Bronchial smooth muscle cell (primary cell): ENCODE measurements at places on chromosomes 3 and 15. TPM values are rescaled to one million over a fixed set of nuclear protein-coding genes. Genes with fewer than 3 reads are reported as not detected.

Gene TPRG1
- total RNA-seq = 0.32 and 0.34 TPM in 2 replicates

Gene CCR3
- 0.09 TPM in 1 of 2 replicates, not detected in the other for total RNA-seq

Gene ARL14
- total RNA-seq = not detected in 2 replicates

Gene DET1
- 3.6 and 3.9 TPM in 2 replicates for total RNA-seq

Gene SNX22
- total RNA-seq = 0.26 and 0.32 TPM in 2 replicates

Gene CMTM8
- total RNA-seq = 0.09 and 0.32 TPM in 2 replicates

Gene LMLN
- total RNA-seq = 8.8 and 9.5 TPM in 2 replicates

Gene TTLL13
- total RNA-seq = 0.09 and 0.16 TPM in 2 replicates

Gene ATP10A
- total RNA-seq = 2.5 and 4.3 TPM in 2 replicates

Gene EPHA3
- 0.09 and 0.16 TPM in 2 replicates for total RNA-seq

Gene PLCH1
- total RNA-seq = under 0.01 and 0.09 TPM in 2 replicates

Gene ZDHHC23
- 0.43 and 1.1 TPM in 2 replicates for total RNA-seq

Gene CKMT1A
- total RNA-seq = 0.16 and 0.26 TPM in 2 replicates

Gene FHIT
- 0.77 and 0.95 TPM in 2 replicates for total RNA-seq

Gene ZWILCH
- 7.8 and 10.7 TPM in 2 replicates for total RNA-seq

Gene SV2B
- total RNA-seq = under 0.01 TPM in 2 replicates

Gene CLSTN2
- total RNA-seq = 0.09 and 0.16 TPM in 2 replicates

Gene EDEM1
- total RNA-seq = 7.0 and 18.6 TPM in 2 replicates

Gene MAGI1
- total RNA-seq = 6.6 and 11.3 TPM in 2 replicates

Gene CD86
- not detected in 2 replicates for total RNA-seq

Gene ETFA
- 132 and 152 TPM in 2 replicates for total RNA-seq

Gene GADL1
- 1.1 and 1.9 TPM in 2 replicates for total RNA-seq

Gene SERPINI1
- 2.3 and 6.1 TPM in 2 replicates for total RNA-seq
